Activated CD8-positive, alpha-beta memory T cell treated with anti-CD3 and anti-CD28 coated beads for 1 hour (primary cell): ENCODE measurements at places on chromosomes 6 and 20.

DNA sequence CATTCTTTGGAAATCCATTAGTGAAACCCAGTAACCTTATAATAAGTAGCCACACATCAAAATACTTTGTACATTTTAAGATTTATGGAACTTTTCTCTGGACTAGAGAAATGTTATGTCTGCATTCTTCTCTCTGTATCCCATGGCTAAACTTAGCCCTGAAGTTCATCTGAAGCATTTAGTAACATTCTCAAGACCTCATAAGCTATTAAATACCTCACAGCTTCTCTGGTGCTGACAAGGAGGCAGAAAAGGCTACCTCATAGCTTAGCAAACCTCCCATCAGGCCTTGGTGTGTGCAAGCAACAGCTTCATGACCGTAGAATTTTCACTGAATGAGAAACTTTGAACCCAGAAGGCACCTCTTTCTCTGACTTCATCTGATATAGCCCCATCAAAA is 38.9 kb upstream of the HDGFL1 start:
- DNase-seq, result no peak

GRCh38 chr6:79064635-79065034 is 13.4 kb downstream of the PHIP start:
- no peak for DNase-seq

GRCh38 chr6:33061987-33062386 is 11.5 kb downstream of the HLA-DPA1 start:
- no peak for DNase-seq

DNA sequence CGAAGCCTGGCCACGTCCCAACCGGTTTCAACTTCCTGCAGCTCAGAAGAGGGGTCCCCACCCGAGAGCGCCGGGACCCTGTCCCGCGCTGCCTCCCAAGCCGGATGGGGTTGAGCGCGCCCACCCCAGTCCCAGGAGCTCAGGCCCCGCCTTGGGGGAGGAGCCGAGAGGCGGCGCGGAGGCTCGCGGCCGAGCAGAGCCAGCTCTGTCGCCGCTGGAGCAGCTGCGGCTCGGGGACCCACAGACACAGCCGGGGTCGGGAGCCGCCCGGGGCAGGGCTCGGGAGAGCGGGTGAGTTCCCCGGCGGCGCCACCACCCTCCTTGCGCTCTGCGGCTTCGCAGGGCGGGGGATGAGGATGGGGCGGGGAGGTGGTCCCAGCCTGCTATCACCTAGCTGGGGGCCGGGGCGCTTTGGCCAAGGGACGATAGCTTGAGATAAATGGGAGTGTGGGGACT is at the start of gene PPP1R16B:
Gene PPP1R16B (plus strand): TSS at position 196 of the 456 bp plus-strand sequence. CDS start 30,229 bp downstream, outside the sequence.
- peak; percentile 65 for DNase-seq

DNA sequence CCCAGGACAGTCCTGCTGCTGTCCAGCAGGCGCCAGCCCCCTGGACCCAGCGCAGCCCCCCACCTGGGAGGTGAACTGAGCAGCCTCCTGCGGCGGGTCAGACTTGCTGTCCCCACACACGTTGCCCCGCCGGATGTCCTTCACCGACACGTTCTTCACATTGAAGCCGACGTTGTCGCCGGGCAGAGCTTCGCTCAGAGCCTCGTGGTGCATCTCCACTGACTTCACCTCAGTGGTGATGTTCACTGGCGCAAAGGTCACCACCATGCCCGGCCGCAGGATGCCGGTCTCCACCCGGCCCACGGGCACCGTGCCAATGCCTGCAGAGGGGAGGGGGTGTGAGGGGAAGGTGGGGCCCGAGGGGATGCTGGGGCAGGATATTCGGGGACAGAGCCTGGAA is 8.5 kb downstream of the EEF1A2 start:
- DNase-seq, result no peak

DNA sequence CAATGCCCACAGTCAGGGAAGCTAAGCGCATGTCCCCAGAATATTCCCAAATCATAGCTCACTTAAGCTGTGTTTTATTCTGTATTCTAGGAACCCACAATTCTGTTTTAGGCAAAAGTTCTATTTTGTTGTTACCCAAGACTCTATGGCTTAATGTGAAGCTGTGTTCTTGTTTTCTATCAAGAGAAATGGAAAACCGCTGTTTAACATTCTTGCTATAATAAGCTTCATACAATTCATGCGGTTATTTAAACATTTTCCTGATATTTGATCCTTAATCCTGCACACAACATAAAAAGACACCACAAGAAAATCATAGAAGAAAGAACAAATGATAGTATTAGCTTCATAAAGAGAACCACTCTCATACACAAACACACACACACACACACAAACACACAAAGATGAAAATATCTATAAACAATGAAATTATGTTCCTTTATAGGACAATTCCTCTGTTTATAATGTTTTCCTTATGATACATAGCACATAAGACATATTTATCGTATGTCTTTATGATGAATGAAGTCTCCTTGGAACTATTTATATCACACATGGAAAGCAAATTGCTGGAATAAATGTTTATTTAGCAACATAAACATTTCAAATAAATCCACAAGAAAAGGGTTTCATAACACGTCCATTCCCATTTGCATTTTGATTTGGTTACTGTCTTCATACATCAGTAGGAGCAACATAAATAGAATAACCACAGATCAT is 16.4 kb upstream of the COL21A1 start:
- no peak for DNase-seq

DNA sequence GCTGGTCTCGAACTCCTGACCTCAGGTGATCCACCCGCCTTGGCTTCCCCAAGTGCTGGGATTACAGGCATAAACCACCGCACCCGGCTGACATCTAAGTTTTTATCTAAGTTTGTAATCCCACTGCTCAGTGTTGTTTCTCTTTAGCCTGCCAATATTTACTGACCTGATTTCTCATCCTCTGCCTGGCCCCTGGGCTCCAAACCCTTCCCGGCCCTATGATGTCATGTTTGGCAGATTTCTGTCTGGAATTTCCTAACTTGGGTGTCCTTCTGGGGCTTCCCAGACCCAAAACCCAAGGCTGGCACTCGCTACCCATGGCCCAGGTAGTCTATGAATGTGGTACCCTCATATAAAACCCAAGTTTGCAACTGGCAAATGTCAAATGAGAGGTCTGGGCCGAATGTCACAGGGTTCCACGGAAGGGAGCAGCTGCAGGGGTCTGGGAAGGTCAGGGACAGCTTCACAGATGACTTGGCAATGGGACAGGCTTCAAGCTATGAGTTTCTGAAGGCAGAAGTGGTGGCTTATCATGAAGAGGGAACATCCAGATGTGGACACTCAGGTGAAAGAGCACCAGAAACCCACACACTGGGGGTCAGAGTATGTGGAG is 54.9 kb downstream of the TMEM170B start:
- no peak for DNase-seq

GRCh38 chr6:97689078-97689754 is 406.2 kb upstream of the MMS22L start:
- DNase-seq, result no peak

DNA sequence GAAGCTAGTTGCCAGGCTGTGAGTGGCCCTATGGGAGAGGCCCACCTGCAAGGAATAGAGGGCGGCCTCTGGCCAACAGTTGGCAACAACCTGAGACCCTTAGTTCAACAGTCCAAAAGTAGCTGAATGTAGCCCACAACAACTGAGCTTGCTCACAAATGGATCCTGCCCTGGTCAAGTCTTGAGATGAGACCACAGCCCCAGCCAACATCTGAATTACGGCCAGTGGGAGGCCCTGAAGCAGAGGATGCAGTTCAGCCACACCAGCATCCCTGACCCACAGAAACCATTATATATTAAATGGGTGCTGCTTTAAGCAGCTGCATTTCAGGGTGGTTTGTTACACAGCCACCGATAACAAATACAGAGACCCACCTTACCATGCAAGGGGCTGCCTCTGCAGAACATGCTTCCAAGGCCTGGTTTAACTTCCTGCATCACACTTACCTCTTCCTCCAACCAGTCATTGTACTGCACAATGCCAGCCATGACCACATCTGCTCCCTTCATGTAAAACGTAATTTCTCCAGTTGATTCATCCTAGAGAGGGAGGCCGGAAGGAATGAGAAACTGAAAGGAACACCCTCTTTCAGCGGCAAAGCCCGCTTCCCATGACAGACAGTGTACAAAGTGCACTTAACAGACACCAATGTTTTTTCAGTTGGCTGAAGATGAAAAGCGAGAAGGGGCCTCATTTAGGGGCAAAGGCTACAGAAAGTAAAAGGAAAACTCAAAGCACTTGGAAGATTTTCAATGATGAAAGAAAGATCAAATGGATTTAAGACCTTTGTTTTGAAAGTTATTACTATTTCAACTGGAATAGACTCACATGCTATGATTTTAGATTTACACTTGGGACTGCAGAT is 86.2 kb upstream of the NFATC2 start:
- DNase-seq, result no peak

GRCh38 chr20:62773845-62774714 is 22.2 kb upstream of the MRGBP start:
- DNase-seq, result no peak

GRCh38 chr6:68639826-68640490 is 4.9 kb downstream of the ADGRB3 start:
- no peak for DNase-seq

- DNase-seq, result no peak
Measured at GRCh38 chr6:27592481-27593199, 119.7 kb upstream of the ZNF184 start.

DNA sequence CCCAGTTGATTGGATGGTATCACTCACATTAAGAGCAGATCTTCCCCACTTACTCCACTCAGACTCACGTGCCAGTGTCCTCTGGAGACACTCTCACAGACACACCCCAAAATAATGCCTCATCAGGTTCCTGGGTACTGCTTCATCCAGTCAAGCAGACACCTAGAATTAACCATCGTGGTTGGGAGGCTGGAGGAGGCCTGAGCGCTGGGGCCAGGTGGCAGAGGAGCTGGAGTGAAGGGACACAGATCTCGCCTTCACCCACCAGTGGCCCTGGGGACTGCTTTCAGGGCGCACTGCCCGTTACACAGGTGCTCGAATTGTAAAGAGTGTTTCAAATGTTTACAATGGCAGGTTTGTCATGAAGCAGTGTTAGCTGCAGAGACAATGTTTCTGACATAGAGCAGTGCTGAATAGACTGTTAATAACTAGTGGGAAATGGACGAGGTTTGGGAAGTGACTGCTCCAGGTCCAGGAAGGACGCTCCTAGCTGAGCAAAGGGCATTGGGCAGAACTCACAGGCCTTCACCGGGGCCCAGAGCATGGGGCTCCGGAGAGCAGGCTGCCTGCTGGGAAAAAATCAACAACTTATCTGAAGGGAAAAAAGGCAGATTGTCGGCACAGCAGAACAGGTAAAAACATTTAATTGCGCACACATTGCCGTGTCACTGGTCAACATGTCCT is 38.4 kb downstream of the TMEM242 start:
- no peak for DNase-seq

- DNase-seq, result no peak
Measured at GRCh38 chr20:40753472-40753871, 64.4 kb upstream of the MAFB start.

GRCh38 chr6:37874726-37875125 is 55.2 kb downstream of the ZFAND3 start:
- DNase-seq, result no peak

DNA sequence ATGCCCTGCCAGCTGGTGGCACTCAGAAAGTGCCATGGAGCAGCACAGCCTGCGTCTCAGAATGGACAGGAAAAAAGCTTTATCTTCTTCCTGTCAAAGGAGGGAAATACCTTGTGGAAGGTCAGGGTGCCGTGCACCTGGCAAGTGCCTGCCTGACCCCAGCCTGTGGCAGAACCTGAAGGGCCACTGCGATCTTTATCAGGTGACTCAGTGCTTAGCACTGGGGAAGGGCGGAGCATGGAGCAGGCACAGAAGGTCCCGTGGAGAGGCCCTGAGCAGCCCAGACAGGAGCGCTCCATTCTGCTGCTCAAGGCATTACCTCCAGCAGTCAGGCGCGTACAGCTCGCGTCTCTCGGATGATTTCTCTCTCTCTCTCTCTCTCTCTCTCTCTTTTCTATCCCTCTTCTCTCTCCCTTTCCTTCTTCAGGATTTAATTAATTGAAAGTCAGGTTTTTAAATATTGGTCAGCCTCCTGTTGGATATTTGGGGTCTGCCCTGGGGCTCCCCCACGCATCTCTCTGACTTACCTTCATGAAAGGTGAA is 31.7 kb downstream of the FOXC1 start:
- DNase-seq, result no peak

DNA sequence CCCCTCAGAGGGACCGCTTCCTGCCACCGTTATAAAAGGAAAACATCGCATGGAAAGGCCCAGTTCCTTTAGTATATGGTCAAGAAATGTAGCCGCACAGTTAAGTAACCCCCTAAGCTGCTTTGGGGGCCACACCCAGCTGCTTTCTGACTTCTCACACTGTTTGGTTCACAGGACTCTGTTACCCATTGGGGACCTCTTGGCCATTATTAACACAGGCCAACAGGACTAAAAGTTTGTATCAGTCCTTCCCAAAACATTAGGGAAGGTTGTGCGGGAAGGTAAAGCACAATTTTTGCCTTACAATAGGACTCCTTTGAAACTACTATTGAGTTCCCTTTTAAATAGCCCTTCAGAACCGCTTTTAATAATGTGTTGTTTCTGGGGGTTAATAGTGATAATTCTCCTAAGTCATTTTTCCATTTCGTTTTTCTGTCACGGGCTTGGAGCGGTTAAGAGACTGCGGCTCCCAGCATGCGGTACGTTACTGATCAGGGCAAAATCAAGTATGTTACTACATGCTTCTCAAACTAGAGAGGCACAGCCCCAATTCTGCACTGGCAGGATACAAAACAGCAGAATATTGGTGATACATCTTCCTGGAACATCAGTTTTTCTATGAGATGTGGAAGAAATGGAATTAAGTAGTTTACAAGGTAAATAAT is 668 bp upstream of the RPP40 start:
- no peak for DNase-seq

DNA sequence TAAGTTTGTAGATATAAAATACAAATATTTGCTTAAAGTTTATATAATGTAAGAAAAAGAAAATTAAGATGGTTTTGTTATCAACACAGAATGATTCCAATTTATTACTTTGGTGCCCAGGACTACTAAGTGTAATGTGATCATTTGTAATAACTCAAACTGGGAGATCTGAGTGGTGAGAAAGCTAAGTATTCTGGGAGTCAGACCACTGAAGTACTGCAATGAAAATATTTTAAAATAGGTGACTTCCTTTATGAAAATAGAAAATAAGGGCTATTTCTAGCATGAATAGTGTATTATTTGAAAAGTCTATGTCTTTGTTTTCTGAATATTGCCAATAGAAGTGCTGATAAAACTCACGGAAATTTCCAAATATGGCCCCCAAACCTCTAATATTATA is 305.6 kb upstream of the MAN1A1 start:
- DNase-seq, result no peak

DNA sequence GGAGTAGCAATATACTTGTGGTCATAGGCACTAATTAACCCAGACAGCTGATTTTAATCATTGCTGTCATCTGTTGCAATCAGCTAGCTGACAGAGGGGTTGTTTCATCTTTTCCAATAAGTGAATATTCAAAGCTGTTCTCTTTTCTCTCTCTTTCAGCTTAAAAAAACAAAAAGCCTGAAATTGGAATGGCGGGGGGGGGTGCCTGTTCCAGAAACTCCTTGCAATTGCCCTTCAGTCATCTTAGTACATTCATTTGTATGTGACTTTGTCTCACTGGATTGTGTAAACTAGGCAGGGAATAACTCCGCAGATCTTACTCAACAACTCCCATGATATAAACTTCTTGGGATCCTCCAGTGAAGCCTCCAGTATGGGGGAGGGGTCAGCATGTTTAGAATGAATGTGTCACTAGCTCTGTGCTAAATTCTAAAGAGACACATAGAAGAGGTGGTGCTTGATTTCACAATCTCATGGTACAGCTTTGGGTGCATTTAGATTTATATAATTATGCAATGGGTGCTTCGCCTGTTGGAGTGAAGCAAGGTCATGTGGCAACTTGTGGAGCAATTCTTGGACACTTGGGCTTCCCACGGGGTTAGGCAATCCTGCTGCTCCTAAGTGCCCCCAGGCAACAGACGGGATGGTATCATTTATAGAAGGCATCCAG is 40.1 kb downstream of the SLC24A3 start:
- DNase-seq, result no peak
